ENCODE measurements at places on chromosomes 7 and 10.

GRCh38 chr7:28163949-28164348 is 16.6 kb downstream of the JAZF1 start:
- DNase-seq, result no peak

GRCh38 chr7:121214657-121215056 is 114.1 kb upstream of the WNT16 start:
- no peak for DNase-seq

GRCh38 chr10:129033790-129034272 is 433.2 kb upstream of the MGMT start:
- DNase-seq, result no peak

DNA sequence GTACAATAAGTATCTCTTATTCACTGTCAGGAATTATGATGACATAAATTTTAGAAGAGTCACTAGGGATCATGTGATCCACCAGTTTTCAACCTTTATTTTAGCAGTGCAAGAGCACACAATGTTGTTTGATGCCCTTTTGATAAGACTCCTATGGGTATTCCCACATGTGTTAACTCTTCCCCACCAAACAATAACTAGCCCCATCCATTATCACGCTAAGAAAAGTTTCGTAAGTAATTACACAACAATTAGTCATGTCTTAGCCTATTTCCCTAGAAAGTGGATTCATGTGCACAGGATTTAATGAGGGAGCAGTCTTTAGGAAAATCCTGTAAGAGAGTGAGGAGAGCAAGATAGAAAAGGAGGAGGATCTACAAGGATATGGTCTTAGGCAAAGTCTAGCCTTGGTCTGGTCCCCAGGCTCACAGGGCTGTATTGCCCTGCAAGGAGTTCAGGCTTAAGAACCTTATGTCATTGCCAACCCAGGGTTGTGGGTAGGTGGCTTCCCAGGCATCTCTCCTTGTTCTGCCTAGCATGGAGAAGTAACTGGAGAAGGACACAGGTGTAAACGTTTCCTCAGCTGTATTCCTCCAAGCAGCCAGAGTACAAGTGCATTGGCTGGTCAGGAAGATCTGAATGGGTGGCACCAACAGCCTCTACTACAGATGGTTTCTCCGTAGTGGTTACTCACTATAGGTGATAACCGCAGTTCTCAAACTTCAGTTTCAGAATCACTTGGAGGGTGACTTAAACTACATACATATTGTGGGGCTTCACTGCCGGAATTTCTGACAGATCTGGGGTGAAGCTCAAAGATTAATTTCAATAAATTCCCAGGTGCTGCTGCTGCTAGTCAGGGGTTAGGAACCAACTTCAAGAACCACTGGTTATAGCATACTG is 574.5 kb downstream of the SUGCT start:
- DNase-seq, result no peak

- DNase-seq, result no peak
Measured at GRCh38 chr10:24718031-24718855, 5.4 kb downstream of the ARHGAP21 start.
